Activated CD4-positive, alpha-beta T cell treated with anti-CD3 and anti-CD28 coated beads, Interleukin-10, Interleukin-2, amounts not matched to agents 100 ng/mL and 50 ng/mL, durations not matched to agents 16 hours and 8 hours (primary cell): ENCODE measurements at places on chromosomes 1 and 21.

DNA sequence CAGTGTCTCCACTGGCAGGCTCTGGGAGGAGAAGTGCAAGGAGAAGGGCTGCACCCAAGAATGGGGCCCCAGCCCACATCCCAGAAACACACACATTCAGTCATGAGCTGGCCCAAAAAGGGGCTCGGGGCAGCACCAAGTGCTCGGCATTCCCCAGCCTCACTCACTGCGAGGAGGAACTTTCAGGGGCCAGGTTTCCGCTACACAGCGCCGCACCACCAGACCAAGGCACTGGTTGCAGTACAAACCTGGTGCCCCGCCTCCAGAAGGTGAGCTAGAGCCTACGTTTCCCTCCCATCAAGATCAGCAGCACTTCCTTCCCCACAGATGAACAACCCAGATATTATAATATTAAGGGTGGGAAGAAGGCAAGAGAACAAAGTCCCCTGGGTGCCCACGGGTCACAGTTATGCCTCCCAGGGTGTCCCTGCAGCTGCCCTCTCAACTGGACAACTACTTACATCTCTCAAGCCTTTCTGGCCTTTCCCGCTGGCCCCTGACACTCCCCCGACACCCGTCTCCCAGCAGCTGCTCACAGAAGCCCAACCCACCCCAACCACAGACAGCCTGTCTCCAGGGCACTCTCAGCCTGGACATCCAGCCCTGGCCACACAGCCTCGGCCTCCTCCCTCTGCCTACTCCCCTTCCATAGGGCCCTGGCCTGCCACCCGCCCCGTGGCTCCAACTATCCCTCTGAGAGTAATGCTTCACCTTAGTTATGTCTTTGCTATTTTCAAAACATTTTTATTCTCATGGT is 3.8 kb downstream of the PBXIP1 start:
- DNase-seq = peak; percentile 47

DNA sequence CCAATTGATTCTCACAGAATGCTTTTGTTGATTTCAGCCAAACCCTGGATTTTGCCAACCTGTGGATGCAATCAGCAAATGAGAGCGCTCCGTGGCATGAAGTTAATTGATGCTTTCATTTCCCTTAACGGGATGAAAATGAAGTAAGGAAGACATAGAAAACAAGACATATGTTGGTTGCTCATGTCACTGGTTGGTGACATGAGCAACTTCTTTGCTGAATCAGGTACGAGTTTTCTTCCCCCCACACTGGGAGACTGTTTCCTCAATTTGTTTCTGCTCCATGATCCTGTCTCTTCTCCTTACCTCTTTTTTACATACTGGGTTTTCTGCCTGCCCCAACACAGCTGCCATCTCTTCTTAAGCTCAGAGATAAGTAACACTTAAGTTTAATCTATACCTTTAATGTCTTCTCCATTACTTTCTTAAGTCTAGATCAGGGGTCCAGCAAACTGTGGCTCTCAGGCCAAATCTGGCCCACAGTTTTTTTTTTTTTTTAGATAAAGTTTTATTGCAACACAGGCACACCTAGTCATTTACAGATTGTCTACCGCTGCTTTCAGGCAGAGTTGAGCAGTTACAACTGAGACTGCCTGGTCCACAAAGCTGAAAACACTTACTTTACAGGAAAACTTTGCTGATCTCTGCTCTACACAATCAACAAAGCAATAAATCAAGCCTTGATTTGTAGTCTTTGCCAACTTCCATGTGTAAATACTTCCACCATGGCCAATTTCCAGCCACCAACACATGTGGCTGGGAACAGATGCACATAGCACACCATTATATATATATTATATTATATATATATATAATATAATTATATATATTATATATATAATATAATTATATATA is 13.3 kb downstream of the GPR157 start:
- DNase-seq = peak; percentile 17

- peak; percentile 81 for DNase-seq
Measured at GRCh38 chr1:42931108-42931539, 27.5 kb downstream of the SLC2A1 start.

DNA sequence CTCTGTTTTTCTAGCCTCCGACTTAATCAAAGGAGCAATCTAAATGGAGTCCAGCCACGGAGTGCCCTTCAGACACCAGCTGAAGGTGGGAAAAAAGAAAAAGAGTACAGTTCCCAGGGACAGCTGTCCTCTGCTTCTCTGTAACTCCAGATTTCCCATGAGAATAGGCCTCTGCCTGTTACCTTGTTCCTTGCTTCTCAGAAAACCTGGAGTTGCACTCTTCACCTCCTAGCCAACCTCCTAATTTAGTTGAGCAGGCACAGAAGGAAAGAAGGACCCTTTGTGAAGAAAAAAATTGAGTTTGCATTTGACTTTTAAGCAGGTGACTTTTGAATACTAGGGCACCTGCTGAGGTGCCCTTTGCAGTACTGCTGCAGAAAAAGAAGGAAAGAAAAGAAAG is 8.3 kb downstream of the BARHL2 start:
- DNase-seq = no peak

GRCh38 chr1:210098356-210098755 is 134.2 kb upstream of the SERTAD4 start:
- DNase-seq = no peak

- no peak for DNase-seq
Measured at GRCh38 chr1:76027341-76027740, 47.2 kb upstream of the ST6GALNAC3 start.

- no peak for DNase-seq
Measured at GRCh38 chr21:45750936-45751335, 107.4 kb downstream of the PCBP3 start.

GRCh38 chr1:147246910-147247655 is 4.6 kb downstream of the CHD1L start:
- DNase-seq = no peak

DNA sequence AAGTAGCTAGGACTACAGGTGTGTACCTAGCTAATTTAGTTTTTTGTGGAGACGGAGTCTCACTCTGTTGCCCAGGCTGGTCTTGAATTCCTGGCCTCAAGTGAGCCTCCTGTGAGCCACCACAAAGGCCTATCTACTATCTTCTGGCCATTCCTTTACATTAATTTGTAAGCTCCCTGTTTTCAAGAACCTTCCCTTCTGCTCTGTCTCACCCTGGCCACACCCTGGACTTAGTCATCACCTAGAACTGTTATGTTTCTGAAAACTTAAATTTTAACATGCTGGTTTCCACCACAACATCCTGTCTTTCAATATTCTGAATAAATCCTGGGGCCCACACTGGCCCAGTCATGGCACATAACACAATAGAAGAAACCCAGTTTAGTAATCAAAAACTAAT is 4.9 kb upstream of the B4GALT3 start:
- peak; percentile 91 for DNase-seq

DNA sequence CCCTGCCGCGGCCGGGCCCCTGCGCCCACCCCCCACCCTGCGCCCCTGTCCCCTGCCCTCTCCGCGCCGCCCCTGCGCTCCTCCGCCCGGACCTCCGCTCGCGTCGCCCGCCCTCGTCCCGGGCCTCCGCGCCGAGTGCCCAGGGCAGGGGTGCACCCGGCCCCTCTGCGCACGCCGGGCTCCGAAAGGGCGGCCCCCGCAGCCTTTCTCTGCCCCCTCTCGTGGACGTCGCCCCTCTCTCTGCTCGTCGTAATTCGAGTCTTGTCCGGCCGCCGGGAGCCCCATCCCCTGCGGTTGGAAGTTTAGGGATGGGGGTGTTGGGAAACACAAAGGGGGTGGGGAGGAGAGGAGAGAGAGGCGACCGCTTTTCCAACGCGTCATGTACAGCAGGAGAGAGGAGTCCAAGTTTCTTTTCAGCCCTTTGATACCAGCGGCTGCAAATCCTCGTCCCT is 407 bp downstream of the GALNT2 start:
- DNase-seq = peak; percentile 12

- no peak for DNase-seq
Measured at GRCh38 chr1:45867697-45868348, 64.4 kb downstream of the MAST2 start.

DNA sequence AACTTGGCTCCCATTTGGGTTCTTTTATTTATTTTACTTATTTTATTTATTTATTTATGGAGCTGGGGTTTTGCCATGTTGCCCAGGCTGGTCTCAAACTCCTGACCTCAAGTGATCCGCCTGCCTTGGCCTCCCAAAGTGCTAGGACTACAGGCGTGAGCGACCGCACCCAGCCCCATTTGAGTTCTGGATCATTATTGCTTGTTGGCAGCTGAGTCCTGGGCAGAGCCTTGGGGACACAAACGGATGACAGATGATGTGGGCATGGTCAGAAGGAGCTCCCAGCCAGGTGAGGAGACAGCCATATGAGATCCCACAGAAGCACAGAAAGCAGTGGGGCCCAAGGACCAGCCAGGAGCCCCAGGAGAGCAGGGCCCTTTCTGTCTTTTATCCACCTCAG is 254.0 kb downstream of the MATN1 start:
- DNase-seq = no peak

DNA sequence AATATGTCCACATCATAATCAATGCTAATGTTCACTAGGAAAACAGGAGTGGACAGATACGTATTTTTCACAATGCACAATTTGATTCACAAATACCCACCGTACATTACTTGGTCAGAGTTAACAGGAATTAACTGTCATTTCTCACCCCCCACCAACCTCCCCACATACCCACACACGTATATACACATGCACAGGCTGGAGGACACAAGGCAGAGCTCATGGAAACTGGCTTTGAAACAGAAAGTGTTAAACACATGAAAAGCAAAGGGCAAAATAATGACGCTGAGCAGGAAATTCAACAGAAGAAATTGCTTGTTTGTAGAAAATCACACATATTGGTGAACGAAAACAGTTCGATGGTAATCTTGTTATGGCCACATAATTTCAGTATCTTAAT is 188.4 kb upstream of the DMRTA2 start:
- DNase-seq = peak; percentile 20

DNA sequence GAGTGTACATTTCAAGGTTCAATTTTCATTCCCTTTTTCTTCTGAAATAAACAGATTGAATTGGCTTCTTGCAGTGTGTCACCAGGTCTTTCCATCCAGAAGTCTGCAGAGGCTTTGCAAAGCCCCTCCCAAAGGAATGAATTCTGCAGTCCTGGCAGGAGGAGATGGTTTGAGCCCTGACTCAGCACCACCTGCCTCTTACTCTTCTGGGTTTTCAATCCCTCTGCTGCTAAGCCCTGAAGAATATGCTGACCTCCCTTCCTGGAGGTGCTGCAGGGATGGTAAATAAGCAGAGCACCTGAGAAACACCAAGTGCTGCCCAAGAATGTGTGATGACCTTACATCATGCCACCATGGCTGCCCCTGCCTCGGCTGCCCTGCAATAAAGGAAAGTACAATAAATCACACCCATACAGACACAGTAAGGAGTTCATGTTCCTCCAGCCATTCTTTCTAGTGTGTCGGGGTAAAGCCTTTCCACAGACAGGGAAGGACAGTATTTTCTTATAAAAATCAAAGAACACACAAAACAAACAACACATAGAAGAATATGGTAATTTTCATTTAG is 209.2 kb downstream of the ZNF326 start:
- DNase-seq = no peak

- DNase-seq = no peak
Measured at GRCh38 chr1:87513255-87513654, 184.6 kb downstream of the LMO4 start.

DNA sequence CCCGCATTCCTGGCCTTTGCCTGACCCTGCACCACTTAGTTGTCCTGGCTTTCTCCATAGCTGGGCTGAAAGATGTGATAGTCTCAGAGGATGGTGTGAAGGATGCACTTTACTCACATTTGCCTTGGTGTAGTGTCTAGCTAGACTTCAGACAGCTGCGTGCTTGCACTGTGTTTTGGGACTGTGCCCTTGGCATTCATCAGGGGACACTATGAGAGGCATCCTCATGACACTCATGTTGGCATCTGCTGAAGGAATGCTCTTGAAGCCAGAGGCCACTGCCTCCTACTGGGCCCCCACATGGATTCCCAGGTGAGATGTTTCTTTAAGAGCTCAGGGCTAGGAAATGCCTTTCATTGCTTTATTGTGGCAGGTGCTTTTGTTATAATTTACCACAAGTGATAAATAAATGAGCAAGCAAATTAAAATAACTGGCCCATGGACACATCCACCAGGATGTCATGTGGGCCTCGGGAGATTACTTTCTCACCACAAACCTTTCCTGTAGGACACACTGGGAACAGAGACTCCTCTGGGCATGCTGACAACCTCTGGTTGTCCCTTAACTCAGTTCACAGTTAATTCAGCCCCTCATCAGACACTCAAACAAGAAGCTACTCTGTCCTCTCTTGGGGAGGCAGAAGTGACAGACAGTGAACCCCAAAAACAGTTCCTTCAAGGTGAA is 99.4 kb upstream of the SPATA6 start:
- no peak for DNase-seq

GRCh38 chr1:36257375-36257767 is 33.1 kb downstream of the THRAP3 start:
- peak; percentile 11 for DNase-seq

- DNase-seq = no peak
Measured at GRCh38 chr1:73593364-73593763, 604.6 kb downstream of the LRRIQ3 start.

DNA sequence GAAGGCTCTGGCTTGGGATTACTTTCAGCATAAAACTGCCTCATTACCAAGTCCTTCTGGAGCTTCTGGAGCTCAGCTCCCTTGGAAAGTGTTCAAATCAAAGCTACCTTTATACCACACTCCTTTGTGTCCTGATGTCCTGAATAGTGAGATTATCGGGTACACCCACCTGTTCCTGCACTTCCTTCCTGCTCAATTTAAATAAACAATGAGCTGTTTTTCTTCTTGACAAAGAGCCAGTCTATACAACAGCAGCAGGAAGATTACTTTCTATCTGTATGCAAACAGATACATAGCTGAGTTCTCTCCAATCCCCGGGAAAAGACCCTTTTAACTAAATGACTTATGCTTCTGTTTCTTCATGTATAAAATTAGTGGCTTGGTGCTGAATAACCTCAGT is 258.0 kb upstream of the FMN2 start:
- DNase-seq = no peak

DNA sequence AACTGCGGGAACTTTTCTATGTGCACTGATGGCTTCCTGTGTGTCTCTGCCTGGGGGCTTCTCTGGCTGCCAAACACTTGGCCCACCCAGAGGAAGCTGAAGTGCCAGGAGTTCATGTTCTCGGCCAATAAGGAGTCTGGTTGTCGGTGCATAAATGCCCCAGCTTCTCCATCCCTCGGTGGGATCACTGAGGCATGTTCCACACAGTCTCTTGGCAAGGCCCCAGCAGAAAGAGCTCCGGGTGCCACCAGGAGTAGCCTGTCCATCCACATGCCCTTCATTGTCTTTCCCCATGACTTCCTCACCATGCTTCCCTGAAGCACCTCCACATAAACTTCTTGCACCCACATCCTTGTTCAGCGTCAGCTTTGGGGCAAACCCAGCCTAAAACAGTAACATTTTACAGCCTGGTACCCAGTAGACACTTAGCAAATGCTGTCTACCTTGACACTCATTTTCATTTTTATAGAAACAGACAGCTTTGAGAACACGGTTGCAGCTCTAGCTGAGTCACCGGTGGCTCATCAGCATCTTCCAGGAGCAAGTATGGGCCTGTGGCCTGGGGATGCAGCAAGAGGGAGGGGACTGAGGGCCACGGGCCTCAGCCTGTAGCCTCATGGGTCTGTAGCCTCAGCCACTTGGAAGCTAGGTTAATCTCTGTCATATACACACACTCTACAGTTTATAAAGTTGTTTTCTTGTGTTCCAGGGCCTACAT is 14.8 kb upstream of the CDCP2 start:
- no peak for DNase-seq

- DNase-seq = no peak
Measured at GRCh38 chr1:4006676-4007374, 106.8 kb upstream of the C1orf174 start.
